GM20000 (cell line): ENCODE measurements at places on chromosomes 1 and 21.

DNA sequence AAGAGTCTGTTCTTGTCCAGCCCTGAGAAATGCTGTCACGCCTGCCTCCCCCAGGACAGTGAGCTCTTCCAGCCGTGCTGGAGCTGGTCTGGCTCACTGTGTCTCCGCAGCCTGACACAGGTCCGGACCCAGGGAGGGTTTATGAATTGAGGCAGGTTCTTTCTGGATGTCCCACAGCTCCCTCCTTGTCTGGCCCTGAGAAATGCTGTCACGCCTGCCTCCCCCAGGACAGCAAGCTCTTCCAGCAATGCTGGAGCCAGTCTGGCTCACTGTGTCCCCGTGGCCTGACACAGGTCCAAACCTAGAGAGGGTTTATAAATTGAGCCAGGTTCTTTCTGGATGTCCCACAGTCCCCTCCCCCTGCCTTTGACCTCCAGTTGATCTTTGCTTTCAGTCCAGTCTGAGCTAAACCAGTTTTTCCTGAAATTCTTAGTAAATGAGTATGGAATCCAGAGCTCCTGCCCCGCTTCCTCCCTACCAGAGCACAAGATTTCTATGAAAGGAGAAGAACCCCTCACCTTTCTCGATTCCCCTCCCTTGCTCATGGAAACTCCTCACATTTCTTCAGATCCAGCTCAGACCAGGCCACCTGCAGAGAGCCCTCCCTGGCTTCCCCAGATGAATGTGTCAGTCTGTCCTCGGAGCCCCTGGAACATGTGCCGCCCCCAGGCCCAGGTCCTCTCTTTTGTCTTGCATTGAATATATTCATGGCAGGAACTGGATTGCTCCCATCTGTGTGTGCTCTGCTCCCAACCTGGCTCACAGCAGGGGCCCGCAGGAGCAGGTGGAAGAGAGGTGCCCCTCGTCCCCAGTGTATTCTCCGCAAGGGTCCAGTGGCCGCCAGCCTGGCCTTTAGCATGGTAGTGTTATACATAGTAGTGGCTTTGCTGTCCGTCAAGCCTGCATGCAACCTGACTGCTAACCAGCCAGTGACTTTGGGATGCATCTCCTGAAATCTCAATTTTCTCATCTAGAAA, 116.3 kb downstream of the EPHB2 start:
- DNase-seq = no peak

- no peak for DNase-seq
These were observed 2.3 kb downstream of the NR5A2 start for GRCh38 chr1:200029822-200030152.

- DNase-seq = no peak
These were observed 4.6 kb upstream of the CTPS1 start for GRCh38 chr1:40974945-40975344.

GRCh38 chr1:213876531-213876930, 111.2 kb upstream of the PROX1 start:
- DNase-seq = no peak

- no peak for DNase-seq
These were observed 1.2 kb upstream of the H6PD start for GRCh38 chr1:9233241-9233941.

DNA sequence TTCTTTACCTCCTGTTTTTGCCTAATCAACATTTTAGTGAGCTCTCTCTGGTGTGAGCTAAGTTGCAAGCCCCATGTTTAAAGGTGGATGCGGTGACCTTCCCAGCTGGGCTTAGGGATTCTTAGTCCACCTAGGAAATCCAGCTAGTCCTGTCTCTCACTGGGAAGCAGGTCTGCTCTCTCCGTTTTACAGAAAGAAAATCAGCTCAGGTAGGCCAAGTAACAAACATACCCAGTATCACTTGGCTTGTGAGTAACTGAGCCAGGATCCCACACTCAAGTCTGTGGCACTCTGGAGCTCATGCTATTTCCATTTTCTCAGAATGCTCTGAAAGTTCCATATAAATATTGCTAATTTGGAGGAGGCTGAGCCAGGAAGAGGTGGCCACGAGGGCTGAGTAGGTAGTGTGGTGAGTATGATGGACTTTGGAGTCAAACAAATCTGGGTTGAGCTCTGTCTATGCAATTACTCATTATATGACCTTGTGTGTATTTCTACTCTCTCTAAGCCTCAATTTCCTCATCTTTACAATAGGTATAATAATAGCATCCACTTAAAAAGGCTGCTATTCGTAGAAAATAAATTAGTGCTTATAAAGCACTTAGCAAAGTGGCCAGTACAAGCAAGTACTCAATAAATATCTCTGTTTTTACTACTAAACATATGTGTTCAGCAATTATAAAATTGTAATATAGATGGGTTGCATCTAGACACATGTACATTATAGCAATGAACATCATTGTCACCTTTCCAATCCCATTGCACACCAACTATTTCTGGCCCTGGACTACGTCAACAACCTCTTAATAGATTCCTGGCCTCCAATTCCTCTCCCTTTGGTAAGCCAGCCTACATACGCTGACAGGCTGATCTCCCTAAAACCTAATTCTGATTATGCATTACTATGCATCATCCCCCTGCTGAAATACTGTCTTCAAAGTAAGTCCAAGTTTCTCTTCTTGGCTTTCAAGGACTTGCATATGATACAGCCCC, 32.7 kb upstream of the DHCR24 start:
- no peak for DNase-seq

GRCh38 chr1:215780139-215780538, 213.0 kb downstream of the KCTD3 start:
- no peak for DNase-seq

DNA sequence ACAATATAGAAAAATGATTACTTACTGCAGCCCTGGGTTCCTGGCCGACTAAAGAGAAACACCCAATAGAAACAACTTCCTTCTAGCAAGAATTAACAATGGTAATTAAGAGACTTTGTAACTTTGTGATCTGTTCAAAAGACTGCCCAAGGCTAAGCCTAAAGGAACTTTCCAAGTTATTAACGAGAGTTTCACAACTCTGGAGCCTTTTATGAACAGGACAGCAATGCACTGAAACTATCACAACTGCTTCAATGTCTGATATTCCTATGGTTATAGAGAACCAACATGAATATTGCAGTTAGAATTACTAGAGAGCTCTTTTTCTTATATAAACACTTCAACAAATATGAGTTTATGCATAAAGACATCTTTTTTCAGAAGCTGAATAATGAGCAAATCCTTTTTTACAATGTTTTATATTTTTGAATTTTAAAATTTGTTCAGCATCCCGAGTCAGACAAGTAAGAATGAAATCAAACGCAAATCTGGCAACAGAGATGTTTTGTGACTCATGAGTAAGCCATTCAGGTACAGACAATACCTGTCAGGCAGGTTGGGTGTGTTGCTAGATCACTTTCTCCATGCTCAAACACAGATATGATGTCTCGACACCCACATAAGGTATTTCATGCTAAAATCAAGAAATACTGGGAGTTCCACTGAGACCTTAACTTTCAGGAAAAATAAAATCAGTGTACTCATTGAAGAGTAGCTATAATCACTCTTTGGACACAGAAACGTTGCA, 22.2 kb upstream of the KCNJ15 start:
- no peak for DNase-seq

- no peak for DNase-seq
These were observed 359.3 kb downstream of the ADGRL2 start for GRCh38 chr1:82160036-82160435.

DNA sequence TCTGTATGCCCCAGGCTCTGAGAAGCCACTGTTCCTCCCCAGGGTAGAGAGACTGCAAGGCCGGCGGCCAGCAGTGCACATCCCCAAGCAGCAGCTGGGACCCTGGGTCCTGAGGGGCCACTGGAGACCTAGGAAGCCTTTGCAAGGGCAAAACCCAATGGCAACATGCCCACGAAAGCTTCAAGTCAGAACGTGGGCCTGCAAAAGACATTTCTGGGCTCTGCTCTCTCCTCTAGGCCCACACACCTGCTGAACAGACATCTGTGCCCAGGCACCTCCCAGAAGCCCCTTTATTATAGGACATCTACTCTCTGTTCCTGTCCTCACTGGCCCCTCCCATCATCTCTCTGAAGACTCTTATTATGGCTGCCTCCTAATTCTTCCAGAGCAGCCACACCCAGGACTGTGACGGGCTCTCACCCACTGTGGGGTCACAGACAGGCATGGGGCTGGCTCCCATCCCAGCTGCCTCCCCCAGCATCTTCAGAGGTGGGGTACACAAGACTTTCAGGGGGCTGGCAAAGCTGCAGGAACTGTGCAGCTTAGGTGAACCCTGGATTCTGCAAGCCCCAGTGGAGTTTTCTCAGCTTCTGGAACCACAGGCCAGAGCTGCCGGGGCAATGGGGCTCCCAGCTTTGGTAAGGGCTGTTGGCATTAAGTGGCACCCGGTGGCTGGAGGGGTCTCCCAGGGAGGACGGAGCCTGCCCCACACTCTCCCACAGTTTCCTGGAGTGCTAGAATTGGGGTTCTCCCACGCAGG, 12.6 kb downstream of the TRIM11 start:
- DNase-seq = no peak

DNA sequence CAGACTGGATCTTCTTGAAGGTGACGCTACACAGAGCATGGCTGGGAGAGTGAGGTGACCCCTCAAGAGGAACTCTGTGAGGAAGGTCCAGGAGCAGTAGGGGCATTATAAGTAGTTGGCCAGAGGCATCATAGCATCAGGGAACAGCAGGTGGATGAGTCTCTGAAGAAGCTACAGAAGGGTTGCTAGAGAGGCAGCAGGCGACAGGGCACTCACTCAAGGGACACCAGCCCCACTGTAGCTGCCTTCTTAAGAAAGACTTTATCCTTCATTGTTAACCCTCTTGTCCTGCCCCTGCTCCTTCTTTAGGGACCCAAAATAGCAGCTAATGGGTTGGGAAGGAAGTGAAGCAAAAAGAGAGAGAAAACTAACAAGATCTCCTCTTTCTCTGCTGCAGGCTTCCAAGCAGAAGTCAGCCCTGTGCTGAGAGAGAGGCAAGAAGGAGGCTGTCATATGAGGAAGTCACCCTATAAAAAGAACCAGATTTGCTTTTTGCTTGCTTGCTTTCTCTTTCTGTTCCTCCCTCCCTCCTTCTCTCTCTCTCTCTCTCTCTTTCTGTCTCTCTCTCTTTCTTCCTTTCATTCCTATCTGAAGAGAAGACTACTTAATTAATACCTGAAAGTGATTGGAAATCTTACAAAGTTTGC, 7.7 kb upstream of the CD5L start:
- peak; percentile 46 for DNase-seq

- no peak for DNase-seq
These were observed 86.1 kb downstream of the PTGER3 start for GRCh38 chr1:70961374-70961975.

GRCh38 chr1:162080472-162081015, 11.1 kb downstream of the NOS1AP start:
- DNase-seq = no peak

GRCh38 chr1:154957091-154957657, 1.3 kb upstream of the PBXIP1 start:
- no peak for DNase-seq

GRCh38 chr1:107704911-107705310, 260.1 kb downstream of the VAV3 start:
- no peak for DNase-seq

DNA sequence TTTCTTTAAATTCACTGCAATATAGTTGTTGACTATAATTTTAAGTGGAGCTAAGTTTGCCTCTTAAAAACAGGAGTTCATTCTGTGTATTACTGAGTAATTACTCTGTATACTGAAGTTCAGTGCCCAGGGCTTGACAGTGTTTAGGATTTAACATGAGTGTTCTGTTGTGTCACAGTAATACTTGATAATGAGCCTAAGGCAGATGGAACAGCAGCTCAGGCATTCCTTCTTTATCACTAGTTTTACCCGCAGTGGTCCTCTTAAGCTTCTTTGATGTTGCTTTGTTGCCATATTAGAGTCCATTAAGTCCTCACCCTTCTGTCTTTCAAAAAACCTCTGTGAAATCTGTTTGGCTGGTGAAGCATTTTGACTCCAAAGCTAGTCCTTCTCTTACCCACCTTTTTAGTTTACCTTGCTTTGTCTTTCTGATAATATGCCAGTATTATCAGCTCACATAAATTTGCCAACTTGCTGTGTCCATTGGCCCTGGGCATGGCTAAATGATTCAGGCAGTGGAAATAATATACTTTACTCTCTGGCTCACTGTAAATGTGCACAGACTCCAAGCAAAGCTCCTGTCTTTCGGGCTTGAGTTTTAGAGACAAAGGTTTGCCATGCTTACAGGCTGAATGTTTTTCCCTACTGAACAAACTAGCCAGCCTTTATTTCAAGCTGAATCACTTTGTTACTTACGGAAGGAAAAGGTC, 17.7 kb downstream of the HIPK1 start:
- no peak for DNase-seq

- no peak for DNase-seq
These were observed 43.3 kb upstream of the TSNAX start for GRCh38 chr1:231485029-231485784.

- no peak for DNase-seq
These were observed 147.5 kb downstream of the CASZ1 start for GRCh38 chr1:10648689-10649516.

GRCh38 chr21:42080788-42081083, 9.6 kb downstream of the UMODL1 start:
- no peak for DNase-seq

- no peak for DNase-seq
These were observed 39.0 kb downstream of the FOXO6 start for GRCh38 chr1:41400225-41400624.

DNA sequence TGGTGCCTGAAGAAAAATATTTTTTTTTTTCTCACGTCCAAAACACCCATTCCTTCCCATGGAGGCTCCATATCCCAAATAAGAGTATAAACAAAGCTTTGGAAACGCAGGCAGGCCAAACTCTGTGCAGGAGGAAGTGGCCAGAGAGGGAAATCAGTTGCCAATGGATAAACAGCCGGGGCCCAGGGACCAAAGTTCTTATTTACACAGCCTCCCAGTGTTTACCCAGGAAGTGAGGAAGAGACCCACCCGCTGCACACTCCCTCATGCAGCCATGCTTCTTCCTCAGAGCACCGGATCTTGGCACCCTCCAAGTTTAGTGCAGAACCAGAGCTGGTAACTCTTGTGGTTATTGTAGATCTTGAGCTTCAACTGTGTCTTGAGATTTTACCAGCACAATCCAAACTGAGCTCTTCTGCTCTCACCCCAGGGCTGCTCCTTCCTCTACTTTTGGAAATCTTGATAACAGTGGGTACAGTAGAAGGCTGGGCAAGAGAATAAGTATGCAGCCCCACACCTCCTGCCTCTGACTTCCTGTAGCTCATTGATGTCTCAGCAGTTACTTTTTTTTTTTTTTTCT, 14.2 kb downstream of the MARCKSL1 start:
- no peak for DNase-seq

DNA sequence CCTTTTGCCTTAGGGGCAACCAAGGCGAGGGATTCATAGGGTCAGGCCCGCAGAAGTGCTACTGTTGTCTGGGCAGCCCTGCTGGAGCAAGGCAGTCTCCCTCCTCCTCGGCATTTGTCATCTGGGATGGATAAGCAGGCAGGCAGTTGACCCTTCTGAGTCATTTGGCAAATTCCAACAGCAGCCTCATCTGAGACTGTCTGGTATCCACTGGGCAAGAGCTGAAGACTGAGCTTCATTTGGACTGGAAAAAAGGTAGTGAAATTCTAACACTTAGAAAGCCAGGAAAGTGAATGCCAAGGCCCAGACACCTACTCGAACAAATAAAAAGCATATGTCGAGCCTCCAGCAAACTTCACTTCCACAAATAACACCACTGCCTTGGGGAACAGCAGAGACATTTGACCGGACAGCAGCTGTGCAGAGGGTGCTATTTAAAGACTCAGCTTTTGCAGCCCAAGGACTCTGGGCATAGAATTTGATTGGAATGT, 4.0 kb upstream of the ZBTB40 start:
- no peak for DNase-seq
